Choroid plexus epithelial cell (primary cell): ENCODE measurements at places on chromosomes 4 and X.

GRCh38 chr4:81049907-81050306, 19.4 kb downstream of the BMP3 start:
- DNase-seq, result no peak

DNA sequence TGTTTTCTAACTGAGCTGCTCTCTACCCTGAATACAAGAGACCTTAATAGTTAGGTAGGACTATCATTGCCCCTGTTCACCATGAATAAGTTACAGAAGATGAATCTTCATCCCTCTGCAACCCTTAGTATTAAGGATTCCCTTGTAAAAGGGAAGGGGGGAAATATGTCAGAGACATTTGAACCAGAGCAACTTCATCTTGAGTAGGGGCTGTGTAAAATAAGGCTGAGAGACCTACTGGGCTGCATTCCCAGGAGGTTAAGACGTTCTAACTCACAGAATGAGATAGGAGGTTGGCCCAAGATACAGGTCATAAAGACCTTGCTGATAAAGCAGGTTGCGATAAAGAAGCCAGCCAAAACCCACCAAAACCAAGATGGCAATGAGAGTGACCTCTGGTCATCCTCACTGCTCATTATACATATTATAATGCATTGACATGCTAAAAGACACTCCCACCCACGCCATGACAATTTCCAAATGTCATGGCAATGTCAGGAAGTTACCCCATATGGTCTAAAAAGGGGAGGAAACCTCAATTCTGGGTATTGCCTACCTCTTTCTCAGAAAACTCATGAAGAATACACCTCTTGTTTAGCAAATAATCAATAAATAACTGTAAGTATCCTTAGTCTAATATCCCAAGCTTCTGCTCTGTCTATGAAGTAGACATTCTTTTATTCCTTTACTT, 19.5 kb upstream of the TMPRSS11B start:
- DNase-seq, result no peak

- DNase-seq, result no peak
These were observed 787 bp upstream of the SRPX2 start for GRCh38 chrX:100643212-100643611.

- DNase-seq, result peak; percentile 13
These were observed 42.2 kb downstream of the AGA start for GRCh38 chr4:177400030-177400429.

- DNase-seq, result no peak
These were observed 11.7 kb upstream of the ZBTB33 start for GRCh38 chrX:120238933-120239332.

GRCh38 chrX:134706138-134706537, 47.9 kb upstream of the PLAC1 start:
- no peak for DNase-seq

GRCh38 chr4:168304744-168305459, 13.7 kb downstream of the DDX60 start:
- peak; percentile 21 for DNase-seq

DNA sequence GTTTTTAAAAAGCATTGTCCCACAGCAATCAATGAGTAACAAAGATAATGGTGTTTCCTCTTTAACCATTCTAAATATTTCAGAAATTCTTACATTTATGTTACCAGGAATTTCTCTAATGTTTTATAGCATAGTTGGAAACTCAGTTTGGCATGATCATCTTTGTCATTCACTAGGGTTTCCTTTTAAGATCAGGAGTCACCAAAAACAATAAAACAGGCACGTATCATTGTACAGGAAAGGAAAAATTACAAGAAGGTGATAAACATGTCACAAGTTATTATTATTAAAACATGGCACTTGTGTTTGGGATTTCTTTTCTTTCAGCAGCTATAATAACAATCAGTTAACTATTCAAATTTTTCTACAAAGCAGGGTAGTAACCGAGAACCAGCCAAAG, 84.0 kb downstream of the SLC10A7 start:
- no peak for DNase-seq

GRCh38 chr4:1523907-1524636, 117.8 kb upstream of the NKX1-1 start:
- no peak for DNase-seq

DNA sequence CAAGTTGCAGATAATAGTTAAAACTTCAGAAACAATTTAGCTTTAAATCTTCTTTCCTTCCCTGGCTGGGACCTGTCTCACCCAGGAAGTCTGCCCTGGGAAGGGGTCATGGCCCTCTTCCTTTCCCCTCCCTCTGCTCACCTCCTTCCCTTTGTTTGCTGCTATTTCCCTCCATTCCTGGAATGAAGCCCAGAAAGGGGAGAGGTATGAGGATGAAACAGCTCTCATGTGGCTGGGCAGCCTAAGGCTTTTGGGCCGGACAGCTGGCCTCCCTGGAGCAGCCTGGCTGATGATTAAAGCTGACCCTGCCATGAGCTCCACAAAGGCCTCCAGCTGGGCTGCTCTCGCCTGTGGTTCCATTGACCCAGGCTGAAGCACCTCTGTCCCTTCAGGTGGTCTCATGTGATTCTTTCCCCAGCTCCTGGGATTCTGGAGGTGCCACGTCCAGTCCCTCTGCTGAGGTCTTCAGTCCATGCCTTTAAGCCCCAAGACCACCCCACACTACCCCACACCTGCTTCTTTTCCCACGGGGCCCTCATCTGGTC, 202.1 kb downstream of the PTTG2 start:
- peak; percentile 94 for DNase-seq

DNA sequence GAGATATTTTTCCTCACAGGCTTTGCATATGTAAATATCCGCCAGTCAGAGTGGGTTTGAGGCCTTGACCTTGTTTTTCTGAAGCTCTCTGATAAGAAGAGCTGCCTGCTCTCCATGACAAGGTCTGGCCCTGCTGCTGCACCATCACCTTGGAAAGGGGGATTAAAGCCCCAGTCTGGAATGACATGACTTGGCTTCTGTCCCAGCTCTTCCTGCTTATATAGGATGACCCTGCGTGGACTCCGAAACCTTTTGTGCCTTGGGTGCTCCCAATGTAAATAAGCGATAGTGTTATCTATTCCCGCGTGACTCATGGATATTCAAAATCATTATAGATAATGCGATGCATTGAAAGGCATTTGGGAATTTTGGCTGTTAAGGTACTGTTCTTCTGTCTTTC, 139.3 kb downstream of the BMPR1B start:
- peak; percentile 8 for DNase-seq

- DNase-seq, result peak; percentile 71
These were observed at the start of gene ODAPH for GRCh38 chr4:75555294-75556164. TSS of gene ODAPH (plus strand) at chr4:75556066. CDS start at chr4:75556083, 17 bp downstream.

DNA sequence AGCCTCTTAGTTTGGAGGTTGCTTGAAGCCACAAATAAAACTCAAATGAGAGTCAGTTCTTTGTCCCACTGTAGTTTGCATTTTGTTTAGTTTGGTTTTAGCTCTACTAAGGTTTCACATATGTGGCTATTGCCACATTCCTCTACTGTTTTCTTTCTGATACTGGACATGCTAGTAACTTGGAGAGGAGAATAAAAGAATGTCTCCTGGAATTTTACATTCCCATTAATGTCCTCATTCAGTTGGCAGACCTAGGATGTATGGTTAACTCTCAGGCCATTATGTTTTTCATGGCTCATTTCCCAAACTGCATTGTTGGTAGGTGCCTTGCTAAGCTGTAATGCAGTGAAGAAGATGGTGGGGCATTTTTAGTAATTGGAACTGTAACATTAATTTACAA, 29.9 kb downstream of the UPRT start:
- peak; percentile 76 for DNase-seq

DNA sequence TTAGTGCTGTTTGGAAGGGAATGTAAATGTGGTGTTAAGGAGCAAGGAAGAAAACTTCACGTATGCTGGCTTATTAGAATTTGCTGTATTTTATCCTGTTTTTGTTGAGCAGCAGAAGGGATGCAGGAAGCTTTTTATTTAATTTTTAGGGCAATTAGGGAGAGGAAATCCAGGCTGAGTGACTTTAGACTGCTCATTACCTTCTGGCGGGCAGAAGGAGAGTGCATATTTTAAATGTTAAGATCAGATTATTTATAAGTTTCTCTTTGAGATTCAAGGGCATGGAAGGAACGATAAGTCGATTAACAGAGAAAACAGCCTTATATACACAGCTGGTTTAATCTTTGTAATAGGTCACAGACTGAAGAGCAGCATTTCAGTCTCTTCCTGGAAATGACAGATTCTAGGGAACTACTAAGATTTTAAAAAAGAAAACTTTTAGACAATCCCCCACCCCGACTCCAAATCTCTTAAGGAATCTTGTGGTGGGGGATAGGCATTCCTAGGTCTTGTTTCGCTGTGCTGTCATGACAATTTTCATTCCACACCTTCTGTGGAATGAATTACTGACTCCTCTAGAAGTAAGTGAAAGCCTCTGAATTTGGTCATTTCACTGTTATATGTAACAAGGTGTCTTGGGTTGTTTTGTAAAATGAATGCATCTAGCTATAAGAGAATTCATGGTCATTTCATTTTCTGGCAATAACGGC, 402.5 kb downstream of the RAPGEF2 start:
- peak; percentile 68 for DNase-seq

DNA sequence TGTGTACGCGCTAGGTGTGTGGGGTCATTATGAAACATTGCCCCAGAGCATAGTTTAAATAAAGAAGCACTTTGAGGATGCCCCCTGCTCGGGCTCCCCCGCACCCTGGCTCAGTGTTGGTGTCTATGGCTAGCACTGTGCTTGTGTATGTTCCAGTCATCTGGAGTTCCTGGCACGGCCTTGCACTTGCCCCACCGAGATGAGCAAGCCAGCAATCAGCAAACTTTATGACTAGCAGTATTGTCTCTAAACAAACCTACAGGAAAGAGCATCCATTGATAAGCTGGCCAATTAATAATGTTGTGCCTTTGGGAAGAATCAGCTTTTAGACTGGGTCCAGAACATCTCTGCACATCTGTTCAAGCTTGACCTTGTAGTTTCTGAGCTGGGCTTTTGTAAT, 707 bp upstream of the SHROOM4 start:
- peak; percentile 31 for DNase-seq

DNA sequence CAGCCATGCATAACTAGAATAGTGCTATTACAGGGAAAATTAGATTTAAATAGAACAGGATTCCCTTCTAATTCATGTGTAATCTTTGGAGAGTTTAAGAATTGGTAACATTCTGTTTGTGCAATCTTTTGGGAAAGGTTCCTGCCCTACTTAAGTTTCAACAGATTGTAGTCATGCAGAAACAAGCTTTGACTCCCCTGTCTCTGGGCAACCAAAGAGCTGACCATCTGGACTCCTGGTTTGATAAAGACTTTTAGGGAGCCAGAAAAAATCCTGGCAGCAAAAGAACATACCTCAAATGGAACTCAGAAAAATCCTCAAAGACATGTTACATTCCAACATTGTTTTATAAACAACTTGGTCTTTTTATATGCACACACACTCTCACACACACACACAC, 191.1 kb upstream of the NEIL3 start:
- DNase-seq, result peak; percentile 95

DNA sequence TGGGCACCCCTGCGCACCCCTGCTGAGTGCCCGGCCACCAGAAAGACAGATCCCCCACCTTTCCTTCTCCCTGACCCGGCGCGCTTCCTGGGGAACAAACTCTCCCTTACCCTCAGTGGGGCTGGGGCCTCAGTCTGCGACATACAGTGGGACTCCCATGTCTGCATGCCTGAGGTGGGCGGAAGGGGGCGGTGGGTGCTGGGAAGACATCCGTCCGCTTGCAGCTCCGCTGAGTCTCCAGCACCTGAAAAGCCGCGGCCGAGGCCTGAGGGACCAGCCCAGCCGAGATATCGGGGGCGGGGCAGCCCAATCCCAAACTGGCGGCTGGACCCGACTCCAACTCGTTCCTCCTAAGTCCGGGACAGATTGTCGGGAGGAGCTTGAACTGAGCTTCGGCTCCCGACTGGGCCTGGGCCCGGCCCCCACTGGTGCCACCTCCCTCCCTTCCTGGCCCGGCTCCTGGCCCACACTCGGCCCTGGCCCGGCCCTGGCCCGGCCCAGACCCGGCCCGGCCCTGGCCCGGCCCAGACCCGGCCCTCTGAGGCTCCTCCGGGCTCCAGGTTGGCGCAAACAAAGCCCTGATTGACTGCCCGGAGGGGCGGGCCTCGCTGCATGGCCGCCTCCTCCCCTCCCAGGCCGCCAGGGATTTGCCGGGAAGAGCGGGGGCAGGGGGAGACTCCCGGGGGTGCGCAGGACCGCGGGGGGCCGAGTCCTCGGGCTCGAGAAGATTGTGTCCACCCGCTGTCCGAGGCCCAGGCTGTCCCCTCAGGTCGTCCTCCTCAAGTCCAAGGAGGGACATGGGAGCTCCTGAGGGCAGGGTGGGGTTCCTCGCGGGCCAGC, 877 bp upstream of the SLC16A2 start:
- DNase-seq, result peak; percentile 38

- no peak for DNase-seq
These were observed 423.3 kb downstream of the MAGEE1 start for GRCh38 chrX:76850851-76851250.

DNA sequence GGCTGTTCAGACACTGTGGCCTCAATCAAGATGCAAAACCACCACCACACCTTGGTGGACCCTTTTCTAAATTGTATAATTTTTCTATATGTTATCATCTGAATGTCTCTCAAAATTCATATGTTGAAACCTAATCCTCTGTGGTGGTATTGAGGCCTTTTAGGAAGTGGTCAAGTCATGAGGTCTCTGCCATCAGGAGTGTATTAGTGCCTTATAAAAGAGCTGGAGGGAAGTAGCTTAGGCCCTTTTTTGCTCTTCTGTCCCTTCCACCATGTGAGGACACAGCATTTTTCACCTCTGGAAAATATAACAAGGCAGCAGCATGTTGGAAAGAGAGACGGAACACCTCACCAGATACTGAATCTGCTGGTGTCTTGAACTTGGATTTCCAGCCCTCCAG, 30.5 kb upstream of the DKK2 start:
- no peak for DNase-seq

DNA sequence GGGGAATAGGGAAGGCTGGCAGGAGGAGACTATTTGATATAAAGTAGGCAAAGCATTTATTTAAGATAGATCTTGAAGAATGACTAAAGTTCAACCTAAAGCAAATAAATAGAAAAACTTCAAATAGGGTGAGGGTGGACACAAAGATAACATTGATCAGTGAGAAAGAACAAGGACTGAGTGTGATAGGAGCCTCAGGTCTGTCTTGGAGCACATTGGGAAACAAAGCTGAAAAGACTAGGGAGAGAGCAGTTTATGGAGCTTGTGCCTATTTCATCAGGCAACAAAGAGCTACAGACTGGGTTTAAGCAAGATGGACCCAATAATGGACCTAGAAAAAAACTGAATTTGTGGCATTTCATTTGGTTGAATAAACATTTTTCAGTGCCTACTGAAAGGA, 425.6 kb downstream of the SMARCA1 start:
- no peak for DNase-seq

GRCh38 chr4:38519666-38520065, 144.3 kb upstream of the KLF3 start:
- DNase-seq, result no peak

GRCh38 chr4:93063325-93063724, 759.6 kb downstream of the GRID2 start:
- no peak for DNase-seq

DNA sequence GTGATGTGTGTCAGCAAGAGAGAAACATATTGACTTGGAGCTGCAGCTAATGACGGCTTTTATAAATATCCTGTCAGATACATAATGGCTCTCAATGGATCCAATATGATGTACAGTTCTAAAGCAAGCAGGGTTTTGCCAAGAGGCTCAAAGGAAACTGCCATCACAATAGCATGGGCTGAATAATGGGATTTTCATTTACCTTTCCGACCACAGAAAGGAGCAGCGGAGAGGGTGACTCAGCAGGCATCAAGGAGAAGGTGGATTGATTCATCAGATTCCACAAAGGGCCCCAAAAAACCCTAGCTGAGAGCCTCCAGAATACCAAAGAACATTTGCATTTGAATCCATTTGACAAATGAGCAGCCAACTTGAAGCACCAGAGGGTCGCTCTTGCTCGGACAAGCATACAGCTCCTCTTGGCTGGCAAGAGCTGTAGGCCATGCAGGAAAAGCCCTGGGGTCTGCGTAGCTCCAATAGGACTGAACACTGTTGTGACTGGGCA, 355.7 kb upstream of the NOCT start:
- DNase-seq, result no peak
